ENCODE measurements at places on chromosomes 12 and 14.
A peak's percentile ranks its signal among the peaks of the same experiment; 100 is the strongest.

GRCh38 chr12:121638298-121639202 lies 12.2 kb downstream of the ORAI1 start:
- DNase-seq = no peak

DNA sequence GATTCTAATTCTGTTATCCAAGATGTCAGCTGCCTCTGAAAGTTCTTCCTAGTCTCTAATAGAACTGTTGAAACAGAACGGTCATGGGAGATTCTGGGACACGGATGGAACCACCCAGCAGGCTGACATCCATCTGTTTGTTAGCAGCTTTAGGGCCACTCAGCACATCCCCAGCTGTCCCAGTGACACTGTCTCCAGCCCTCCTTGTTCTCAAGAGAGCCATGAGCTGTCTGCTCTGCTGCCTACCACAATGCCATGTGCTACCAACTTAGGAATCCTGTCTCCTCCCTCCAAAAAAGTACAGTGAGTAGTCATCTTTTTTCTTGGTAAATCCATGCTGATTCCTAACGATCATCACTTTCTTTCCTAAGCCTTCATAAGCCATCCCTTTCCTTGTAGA lies 130.5 kb downstream of the ZFP36L1 start:
- DNase-seq = no peak

GRCh38 chr12:95358111-95359083 lies 115.6 kb upstream of the METAP2 start:
- no peak for DNase-seq

GRCh38 chr14:51862860-51863259 lies 2.4 kb downstream of the GNG2 start:
- no peak for DNase-seq

GRCh38 chr14:23356662-23357061 lies 4.0 kb upstream of the SLC22A17 start:
- DNase-seq = no peak

DNA sequence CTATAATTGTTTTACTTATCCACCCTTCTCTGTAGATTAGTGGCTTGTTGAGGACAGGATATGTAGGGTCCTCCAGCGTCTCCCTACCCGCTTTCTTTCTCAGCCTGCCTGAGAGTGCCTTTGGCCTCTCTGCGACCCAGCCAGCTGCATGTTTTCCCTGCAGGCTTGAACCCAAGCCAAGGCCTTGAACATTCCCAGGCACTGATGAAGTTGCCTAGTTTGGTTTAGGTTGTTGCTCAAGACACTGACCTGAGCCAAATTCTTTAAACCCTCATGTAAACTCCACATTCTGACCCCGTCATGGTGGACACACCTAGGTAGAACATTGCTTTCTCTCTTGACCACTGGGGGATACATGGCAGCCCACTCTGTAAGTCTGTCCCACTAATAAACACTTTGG lies 33.4 kb upstream of the TXNRD1 start:
- no peak for DNase-seq

- no peak for DNase-seq
These were observed 230.4 kb downstream of the SPTSSA start for GRCh38 chr14:34231626-34232025.

- DNase-seq = no peak
These were observed 139.4 kb upstream of the DIO2 start for GRCh38 chr14:80350707-80351106.

DNA sequence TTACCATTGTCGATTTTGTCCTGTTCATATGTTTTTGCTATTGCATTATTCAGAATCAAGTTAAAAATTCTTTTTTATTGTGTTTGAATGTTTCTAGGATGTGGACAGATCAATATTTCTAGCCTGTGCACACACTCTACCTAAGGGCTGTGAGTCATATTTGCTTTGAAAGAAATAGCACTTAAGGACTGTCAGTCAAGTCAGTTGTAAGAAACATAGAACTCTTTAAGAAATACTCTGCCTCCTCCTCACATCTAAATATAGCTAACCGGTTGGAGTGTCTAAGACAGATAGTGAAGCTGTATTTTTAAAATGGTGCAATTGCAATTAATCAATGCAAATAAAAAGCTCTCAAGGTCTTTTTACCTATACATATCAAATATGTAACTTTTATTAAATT lies 17.9 kb upstream of the MGST1 start:
- DNase-seq = peak; percentile 8

GRCh38 chr12:49325606-49326005 lies 2.6 kb downstream of the TROAP start:
- no peak for DNase-seq

DNA sequence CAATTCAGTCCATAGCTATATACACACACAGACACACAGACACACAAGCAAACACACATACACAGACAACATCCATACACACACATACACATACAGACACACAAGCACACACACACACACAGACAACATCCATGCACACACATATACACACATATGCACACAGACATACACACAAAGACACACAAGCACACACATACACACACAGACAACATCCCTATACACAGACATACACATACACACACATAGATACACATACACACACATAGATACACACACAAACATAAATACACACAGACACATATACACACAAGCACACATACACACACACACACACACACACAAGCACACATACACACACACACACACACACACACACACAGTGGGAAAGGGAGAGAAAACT lies 254.8 kb downstream of the VRK1 start:
- DNase-seq = no peak

DNA sequence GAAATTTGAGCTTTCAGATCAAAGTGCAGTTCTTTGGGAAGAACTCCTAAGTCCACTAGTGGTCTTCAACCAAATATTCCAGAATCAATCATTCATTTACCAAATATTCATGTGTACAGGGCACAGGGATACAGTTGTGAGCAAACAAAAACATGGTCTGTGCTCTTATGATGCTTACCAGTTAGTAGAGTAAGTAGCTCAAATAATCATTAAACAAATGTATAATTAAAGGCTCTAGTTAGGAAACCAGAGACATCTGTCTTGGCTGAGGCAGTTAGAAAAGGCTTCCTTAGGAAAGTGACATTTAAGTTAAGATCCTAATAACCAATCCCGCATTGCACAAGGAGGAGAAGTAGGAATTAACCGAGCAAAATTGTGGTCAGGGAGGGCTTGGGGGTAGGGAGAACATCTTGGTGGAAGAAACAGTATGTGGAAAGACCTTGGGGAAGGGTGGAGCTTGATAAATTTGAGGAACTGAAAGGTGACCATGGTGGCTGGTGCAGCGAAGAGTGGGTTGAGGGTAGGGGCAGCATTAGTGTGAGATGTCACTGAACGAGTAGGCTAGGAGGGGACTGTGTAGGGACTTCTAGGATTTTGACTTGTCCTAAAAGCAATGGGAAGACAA lies 40.0 kb downstream of the PEBP1 start:
- peak; percentile 91 for DNase-seq

GRCh38 chr14:104991896-104992230 lies 6.3 kb downstream of the CLBA1 start:
- DNase-seq = no peak

- peak; percentile 87 for DNase-seq
These were observed 37.9 kb downstream of the SH2B3 start for GRCh38 chr12:111443586-111443985.

- no peak for DNase-seq
These were observed 118.7 kb upstream of the TSPAN8 start for GRCh38 chr12:71276541-71276940.

- DNase-seq = no peak
These were observed 12.7 kb downstream of the PLBD2 start for GRCh38 chr12:113370923-113371682.

GRCh38 chr12:22667122-22667521 lies 42.2 kb downstream of the ETNK1 start:
- DNase-seq = no peak

GRCh38 chr12:92639017-92639416 lies 63.8 kb upstream of the PLEKHG7 start:
- no peak for DNase-seq

GRCh38 chr14:22432348-22432976 lies 156.6 kb downstream of the DAD1 start:
- peak; percentile 64 for DNase-seq

- peak; percentile 14 for DNase-seq
These were observed 48.7 kb upstream of the ABCC9 start for GRCh38 chr12:21989819-21990412.

GRCh38 chr14:45492876-45493275 lies 239.9 kb upstream of the MIS18BP1 start:
- no peak for DNase-seq

DNA sequence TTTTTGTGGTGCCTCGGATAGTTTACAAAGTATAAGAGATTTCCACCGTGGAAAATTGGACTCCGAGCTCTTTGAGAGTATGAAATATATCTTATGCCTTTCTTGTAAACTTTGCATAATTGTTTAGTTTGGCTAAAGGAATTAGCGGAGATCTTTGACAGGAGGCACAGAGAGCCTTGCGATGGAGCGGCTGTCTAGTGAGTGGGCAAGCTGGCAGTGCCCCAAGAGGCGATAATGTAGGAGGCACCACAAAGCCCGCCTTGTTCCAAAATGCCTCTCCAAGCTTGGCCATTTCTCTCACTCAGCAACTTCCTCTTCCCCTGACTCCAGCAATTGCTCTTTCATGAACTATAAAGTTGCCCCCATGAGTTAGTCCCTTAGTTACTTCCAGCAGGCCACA lies 270.1 kb upstream of the PRICKLE1 start:
- DNase-seq = no peak

DNA sequence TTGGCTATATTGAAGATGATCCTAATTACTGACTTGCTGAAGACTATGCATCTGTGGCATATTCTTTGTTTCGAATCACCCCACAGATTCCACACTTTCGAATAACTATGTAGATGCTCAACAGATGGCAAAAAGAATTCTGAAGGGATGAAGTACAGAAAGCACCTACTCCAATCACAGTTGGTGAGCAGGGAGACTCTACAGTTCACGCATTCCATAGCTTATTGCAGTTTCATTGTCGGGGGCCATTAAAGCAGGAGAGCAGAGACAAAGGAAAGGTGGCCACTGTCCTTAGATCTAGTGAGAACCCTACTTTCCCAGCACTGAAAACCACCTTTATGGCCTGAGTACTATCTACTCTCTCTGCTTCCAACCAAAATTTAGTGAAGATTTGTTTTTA lies 191.9 kb downstream of the STXBP6 start:
- no peak for DNase-seq

All from suppressor macrophage (primary cell).